Cardiac muscle cell (in vitro differentiated cells and primary cell): ENCODE measurements at places on chromosomes 5 and 9. TPM values are rescaled to one million over a fixed set of nuclear protein-coding genes. Genes with fewer than 3 reads are reported as not detected.

DNA sequence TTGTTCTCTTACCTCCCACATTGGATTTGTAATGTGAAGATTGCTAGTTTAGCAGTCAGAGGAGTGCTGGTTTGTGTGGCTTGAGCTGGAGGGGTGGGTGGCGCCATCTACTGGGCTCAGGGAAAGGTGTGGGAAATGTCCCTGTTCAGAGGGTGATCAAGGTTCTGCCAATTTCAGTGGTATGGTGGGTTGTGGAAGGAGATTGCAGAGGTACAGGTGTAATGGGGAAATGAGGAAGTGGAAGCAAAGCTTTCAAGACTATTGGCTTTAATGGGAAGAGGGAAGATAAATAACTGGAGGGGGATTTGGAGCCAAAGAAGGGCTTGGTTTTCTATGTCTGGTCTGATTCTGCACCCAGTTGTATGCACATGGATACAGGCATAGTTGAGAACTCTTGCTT, 76.4 kb downstream of the OSMR start:
- H3K4me1 ChIP-seq, result no peaks in the 10 kb centered on the region
- no peak overlapping the region for H3K27ac ChIP-seq
- no peaks in the 10 kb centered on the region for H3K36me3 ChIP-seq
- no peaks in the 10 kb centered on the region for H3K27me3 ChIP-seq

DNA sequence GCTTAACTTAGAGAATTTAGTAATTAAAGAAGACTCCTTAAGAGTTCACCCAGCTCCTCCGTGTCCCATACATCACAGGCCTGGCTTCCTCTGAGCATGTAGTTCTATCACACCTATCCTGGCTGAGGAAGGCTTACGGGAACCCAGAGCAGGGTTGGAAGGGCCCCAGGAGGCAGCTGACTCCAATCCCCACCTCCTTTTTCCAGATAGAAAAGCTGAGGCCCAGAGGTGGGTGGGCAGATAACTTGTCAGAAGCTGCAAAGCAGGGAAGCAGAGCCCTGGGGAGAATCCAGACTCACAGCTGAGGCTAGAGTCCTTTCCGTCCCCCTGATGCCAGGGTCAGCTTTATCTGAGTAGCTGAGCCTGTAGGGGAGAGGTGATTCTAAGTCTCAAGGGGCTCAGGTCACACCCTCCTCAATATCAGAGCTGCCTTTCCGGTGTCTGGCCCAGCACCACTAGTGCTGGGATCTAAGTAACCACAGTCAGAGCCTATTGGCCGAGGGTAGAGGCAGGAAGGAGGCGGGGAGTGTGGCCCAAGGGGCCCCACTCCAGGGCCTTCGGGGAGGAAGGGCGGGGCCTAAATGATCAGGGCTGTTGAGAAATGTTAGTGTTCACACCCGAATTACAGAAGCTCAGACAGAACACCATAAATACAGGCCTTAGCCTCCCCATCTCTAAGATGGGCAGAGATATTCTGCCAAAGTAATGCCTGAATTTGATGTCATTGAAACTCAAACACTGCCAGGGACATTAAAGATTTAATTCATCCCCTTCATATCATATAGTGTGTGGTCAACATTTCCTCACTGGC, 9.9 kb downstream of the CCDC69 start:
- no peak overlapping the region for H3K4me3 ChIP-seq
- H3K36me3 ChIP-seq, result no peaks in the 10 kb centered on the region
- H3K4me1 ChIP-seq, result peaks cover 21% of the 10 kb centered on the region
- peak; percentile 96 for DNase-seq
- H3K27me3 ChIP-seq, result no peaks in the 10 kb centered on the region

DNA sequence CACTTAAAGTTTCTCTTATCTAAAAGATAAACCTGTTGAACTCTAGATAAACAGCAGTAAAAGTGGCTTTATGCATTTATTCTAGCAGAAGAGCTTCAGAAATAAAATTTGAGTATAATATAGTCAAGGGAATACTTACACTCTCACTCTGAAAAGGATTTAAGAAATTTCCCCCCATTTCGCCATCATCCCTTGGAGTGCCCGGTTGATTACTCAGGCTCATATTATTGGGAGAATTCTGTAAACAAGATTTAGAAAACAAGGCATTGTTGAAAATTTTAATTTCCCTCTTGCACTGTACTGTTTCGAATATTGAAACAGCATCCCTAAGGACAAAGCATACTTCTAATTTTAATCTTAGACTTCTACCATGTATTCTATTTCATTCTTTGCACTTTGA, 34.5 kb upstream of the ACOT12 start:
- no peak for DNase-seq
- H3K27ac ChIP-seq, result peak overlapping the region; percentile 53
- H3K36me3 ChIP-seq, result no peaks in the 10 kb centered on the region
- no peak overlapping the region for H3K4me3 ChIP-seq
- H3K4me1 ChIP-seq, result no peaks in the 10 kb centered on the region

DNA sequence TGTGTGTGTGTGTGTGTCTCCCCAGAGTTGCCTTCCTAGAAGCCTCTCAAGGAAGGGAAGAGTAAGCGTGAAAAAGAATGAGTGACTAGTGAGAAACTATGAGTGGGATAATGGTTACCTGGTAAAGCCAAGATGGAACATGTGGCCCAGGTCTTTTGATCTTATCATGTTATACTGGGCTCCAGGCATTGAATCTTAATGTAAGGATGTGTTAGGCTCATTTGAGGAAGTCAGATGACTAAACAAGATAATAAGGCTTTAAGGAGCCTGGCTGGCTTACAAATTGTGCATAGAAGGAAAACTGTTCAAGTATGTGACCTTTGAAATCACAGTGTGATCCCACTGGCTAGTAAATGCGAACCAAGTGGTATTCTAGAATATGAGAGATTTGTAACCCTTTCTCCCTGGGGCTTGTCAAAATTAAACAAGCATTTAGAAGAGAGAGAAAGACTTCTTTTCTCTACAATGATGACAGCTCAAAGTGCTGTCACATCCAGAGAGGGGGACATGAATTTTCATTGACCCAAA, 29.9 kb upstream of the HMHB1 start:
- peaks cover 3% of the 10 kb centered on the region for H3K4me1 ChIP-seq
- no peak overlapping the region for H3K4me3 ChIP-seq
- H3K27me3 ChIP-seq, result no peaks in the 10 kb centered on the region
- DNase-seq, result no peak
- H3K27ac ChIP-seq, result no peak overlapping the region

DNA sequence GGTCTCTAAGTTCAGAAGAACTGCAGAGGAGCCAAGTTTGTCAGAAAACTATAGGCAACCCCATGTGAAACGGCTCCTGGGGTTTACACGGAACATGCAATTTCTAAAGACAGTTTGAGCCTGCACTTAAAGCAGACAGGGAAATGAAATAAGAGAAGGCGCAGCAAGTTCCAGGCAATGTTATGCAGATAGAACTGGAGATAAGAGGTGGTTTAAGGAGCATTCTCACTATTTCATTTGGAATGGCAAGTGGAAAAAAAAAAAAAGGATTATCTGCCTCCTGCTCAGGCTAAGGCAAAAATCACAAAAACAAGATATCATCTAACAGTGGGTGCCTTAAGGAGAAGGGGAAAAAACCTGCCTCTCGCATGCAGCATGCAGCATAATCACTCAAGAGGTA, 2252.4 kb downstream of the MAT2B start:
- H3K4me1 ChIP-seq, result no peaks in the 10 kb centered on the region
- no peak overlapping the region for H3K27ac ChIP-seq
- H3K36me3 ChIP-seq, result no peaks in the 10 kb centered on the region
- H3K27me3 ChIP-seq, result no peaks in the 10 kb centered on the region
- DNase-seq, result no peak
- H3K4me3 ChIP-seq, result no peak overlapping the region

DNA sequence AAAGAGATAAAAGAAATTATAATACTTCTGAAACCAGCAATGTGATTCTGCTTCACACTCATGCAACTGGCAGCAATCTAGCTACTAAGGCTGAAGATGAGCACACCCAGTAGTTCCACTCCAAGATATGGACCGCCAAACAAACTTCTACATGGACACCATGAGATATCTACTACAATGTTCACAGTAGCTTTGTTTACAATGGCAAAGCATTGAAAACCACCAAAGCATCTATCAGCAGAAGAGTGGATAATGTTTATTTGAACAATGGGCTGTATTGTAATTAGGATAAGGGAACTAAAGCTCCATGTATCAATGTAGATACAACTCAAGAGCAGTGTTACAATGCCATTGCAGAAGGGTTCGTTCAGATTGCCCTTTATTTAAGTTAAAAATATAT, 91.2 kb upstream of the ERBIN start:
- no peaks in the 10 kb centered on the region for H3K4me1 ChIP-seq
- no peaks in the 10 kb centered on the region for H3K36me3 ChIP-seq
- no peak for DNase-seq
- no peak overlapping the region for H3K4me3 ChIP-seq
- no peaks in the 10 kb centered on the region for H3K27me3 ChIP-seq
- no peak overlapping the region for H3K27ac ChIP-seq

DNA sequence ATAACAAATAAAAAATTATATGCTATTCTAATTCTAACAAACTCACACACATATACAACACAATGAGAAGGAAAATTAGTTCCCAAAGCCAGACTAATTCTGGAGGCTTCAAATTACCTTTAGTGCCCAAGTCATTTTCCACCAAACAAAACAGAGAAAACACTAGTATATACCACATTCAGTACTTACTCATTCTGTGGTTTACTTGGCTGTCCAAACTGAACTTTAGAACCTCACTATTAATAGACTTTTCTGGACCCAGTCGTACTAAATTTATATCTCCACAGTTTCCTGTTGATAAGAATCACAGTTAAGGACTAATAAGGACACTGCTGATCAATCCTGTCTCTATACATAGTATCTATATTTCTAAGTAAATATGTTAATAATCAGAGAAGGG, 66.4 kb downstream of the SETX start:
- no peak overlapping the region for H3K4me3 ChIP-seq
- peak overlapping the region; percentile 95 for H3K27ac ChIP-seq
- no peaks in the 10 kb centered on the region for H3K27me3 ChIP-seq
- peak; percentile 41 for DNase-seq
- peaks cover 20% of the 10 kb centered on the region for H3K36me3 ChIP-seq

DNA sequence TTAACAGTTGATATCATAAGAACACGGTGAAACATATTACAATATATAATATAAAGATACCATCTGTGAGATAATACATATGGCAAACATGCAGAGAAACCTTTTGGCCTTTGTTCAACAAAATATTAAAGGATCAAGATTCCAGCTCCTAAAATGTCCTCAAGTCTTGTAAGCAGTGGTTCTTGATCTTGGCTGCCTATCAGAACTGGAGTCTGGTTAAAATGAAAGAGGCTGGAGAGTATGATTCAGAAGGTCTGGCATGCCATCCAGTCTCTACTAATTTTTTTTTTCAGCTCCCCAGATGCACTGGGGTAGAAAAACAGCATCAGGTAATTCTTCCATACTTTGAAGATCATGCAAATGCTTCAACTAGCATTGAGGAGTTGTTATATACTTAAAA, 83.2 kb downstream of the TNC start:
- H3K27ac ChIP-seq, result no peak overlapping the region
- no peak for DNase-seq
- H3K36me3 ChIP-seq, result no peaks in the 10 kb centered on the region
- H3K4me1 ChIP-seq, result peaks cover 33% of the 10 kb centered on the region
- no peaks in the 10 kb centered on the region for H3K27me3 ChIP-seq
- H3K4me3 ChIP-seq, result no peak overlapping the region

GRCh38 chr9:89686126-89686525, 81.3 kb downstream of the GADD45G start:
- no peak overlapping the region for H3K4me3 ChIP-seq
- DNase-seq, result no peak
- no peaks in the 10 kb centered on the region for H3K36me3 ChIP-seq
- H3K4me1 ChIP-seq, result no peaks in the 10 kb centered on the region

- H3K36me3 ChIP-seq, result no peaks in the 10 kb centered on the region
- no peak for DNase-seq
- H3K27ac ChIP-seq, result no peak overlapping the region
- H3K27me3 ChIP-seq, result no peaks in the 10 kb centered on the region
These were observed 56.4 kb downstream of the SH3GL2 start for GRCh38 chr9:17635115-17635890.

- H3K36me3 ChIP-seq, result no peaks in the 10 kb centered on the region
- no peaks in the 10 kb centered on the region for H3K4me1 ChIP-seq
- H3K27me3 ChIP-seq, result no peaks in the 10 kb centered on the region
- H3K4me3 ChIP-seq, result no peak overlapping the region
These were observed 833 bp upstream of the MROH2B start for GRCh38 chr5:41071975-41072374.

DNA sequence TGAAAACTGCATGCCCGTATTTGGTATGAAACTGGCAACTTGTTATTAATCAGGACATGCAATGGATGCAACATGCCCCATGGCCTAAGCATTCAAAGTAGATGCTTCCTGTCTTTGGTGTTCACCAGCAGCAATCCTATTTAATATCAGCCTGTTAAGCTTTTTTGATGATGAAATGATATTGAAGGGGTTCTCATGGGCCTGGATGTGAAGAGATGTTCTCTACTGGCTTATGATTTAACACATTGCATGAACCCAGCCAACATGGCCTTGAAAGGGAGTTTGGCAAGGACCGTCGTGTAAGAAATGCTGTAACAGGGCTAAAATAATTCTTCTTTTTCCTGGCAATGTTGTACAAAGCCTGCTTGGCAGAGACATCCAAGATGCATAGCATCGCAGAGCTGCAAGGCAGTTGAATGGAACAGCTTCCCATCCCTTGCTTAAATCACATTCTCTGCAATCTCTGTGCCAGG, 111.2 kb downstream of the SMARCA2 start:
- peaks cover 6% of the 10 kb centered on the region for H3K4me1 ChIP-seq
- no peaks in the 10 kb centered on the region for H3K36me3 ChIP-seq
- no peak overlapping the region for H3K4me3 ChIP-seq
- no peaks in the 10 kb centered on the region for H3K27me3 ChIP-seq
- H3K27ac ChIP-seq, result no peak overlapping the region
- no peak for DNase-seq

DNA sequence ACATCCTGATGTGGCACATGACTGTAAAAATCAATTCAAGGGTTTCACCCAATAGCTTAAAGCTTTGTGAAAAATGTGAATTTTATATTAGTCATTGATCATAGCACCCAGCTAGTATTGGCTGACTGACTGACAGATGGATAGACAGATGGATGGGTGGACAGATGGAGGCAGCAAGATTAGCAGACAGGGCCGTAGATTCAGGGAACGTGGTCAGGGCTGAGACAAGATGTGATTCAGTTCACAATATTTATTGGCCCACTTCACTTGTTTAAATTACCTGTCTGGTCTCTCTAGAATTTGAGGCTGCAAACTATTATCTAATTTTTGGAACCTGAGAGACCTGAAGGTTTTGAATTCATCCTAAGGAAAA, 12.0 kb upstream of the PCSK5 start:
- no peaks in the 10 kb centered on the region for H3K36me3 ChIP-seq
- H3K27ac ChIP-seq, result no peak overlapping the region
- no peak overlapping the region for H3K4me3 ChIP-seq
- DNase-seq, result no peak
- no peaks in the 10 kb centered on the region for H3K4me1 ChIP-seq
- H3K27me3 ChIP-seq, result no peaks in the 10 kb centered on the region

- H3K36me3 ChIP-seq, result no peaks in the 10 kb centered on the region
- H3K4me3 ChIP-seq, result no peak overlapping the region
- peaks cover 26% of the 10 kb centered on the region for H3K4me1 ChIP-seq
- peak overlapping the region; percentile 34 for H3K27ac ChIP-seq
These were observed 6.3 kb downstream of the RBM27 start for GRCh38 chr5:146209714-146210113.

- no peaks in the 10 kb centered on the region for H3K36me3 ChIP-seq
- no peaks in the 10 kb centered on the region for H3K27me3 ChIP-seq
- H3K4me3 ChIP-seq, result no peak overlapping the region
- no peak overlapping the region for H3K27ac ChIP-seq
- H3K4me1 ChIP-seq, result no peaks in the 10 kb centered on the region
- no peak for DNase-seq
These were observed 105.4 kb upstream of the ATP10B start for GRCh38 chr5:160957312-160957861.

Gene CREB3
- total RNA-seq, result 45.7 and 51.5 TPM in 2 replicates

Gene ANXA2R
- 0.32 and 0.63 TPM in 2 replicates for total RNA-seq

Gene IFNW1
- total RNA-seq, result not detected in 2 replicates

Gene HMCN2
- total RNA-seq, result 0.18 and 0.36 TPM in 2 replicates

Gene ST6GALNAC4
- total RNA-seq, result 66.2 and 119 TPM in 2 replicates

Gene CAMK2A
- total RNA-seq, result 34.6 and 47.7 TPM in 2 replicates

Gene PHF24
- total RNA-seq, result 1.1 and 2.9 TPM in 2 replicates

Gene HACD4
- total RNA-seq, result 0.04 and 0.36 TPM in 2 replicates
